ENCODE measurements at places on chromosomes 1 and 21. TPM values are rescaled to one million over a fixed set of nuclear protein-coding genes. Genes with fewer than 3 reads are reported as not detected.

DNA sequence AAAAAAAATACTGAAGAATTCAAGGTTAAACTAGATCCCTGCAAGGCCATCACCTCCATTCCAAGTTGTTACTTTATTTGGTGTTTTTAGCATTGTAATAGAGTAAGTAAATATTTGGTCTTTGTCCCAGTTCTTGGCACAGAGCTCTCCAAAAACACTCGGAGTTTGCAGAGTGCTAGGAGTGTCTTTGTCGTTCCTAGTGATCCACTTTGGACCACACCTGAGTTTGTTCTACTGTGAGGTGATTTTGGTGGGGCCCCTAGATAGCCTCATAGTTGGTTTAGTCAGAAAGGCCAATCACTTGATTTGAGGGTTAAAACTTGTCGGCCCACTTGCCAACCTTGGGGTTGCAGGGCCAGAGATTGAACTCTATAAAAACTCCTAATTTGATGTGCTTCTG, 25.6 kb downstream of the SYNC start:
- DNase-seq, result no peak

DNA sequence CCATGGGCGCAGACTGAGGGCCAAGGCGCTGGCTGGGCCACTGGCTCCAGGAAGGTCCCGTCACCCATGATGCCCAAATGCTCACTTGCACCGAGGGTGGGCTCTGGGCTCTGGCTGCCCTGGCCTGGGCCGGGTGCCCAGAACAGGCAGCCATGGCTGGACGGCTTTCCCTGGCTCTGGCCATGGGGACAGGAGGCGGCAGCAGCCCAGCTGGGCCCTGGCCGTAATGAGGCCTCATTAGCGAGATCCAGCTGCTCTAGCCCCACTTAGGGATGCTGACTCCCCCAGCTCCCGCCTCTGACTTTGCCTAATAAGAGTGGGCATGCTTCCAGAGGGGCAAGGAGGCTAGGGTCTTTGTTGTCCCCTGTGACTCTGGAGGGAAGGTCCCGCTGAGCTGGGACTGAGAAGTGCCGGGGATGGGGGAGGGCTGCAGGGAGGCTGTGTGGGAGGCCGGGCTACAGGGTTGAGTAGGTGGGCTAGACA, 11.8 kb downstream of the SLC6A9 start:
- no peak for DNase-seq

The LELP1 gene
- total RNA-seq, result not detected

- no peak for DNase-seq
Measured at GRCh38 chr1:10594595-10595223, 120.0 kb downstream of the PEX14 start.

DNA sequence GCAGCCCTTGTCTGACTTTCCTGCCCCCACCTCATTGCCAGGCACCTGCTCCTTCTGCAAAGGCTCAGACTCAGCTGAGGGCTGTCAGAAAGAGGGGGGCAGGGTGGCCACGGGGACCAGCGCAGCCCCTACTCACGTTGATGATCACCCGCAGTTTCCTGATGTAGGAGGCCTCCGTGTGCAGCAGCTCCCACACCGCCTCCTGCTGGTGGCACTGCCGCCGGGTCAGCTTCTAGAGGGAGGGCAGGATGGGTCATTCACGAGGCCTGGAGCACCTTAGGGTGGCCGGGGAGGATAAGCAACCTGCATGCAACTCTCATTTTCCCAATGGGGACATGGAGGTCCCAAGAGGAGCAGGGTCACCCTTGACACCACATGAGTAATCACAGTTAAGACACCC, 6.4 kb upstream of the TNFRSF25 start:
- DNase-seq, result no peak

- DNase-seq, result no peak
Measured at GRCh38 chr21:41744028-41744930, 22.6 kb downstream of the RIPK4 start.

GRCh38 chr1:82279241-82279640, 478.5 kb downstream of the ADGRL2 start:
- DNase-seq, result no peak

All from A172 (cell line).